ENCODE measurements at places on chromosomes 11 and 22.

DNA sequence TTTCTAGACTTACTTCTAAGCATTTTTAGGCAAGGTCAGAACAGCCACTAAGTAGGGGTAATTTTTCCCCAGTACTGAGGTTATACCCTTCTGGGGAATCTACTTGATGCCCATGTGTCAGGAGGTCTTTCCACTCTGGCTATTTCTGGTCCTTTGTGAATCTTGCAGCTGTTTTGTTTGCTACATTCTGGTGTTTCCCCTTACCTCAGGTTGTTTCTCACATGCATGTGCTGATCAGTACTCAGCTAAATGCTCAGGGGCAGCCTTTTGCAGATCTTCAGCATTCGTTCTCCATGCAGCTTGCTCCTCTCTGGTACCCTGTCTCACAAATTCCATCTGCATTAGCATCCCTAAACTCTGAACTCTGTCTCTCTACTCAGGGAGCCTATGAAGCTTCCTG lies 303.6 kb downstream of the SOX6 start:
- no peak for DNase-seq

DNA sequence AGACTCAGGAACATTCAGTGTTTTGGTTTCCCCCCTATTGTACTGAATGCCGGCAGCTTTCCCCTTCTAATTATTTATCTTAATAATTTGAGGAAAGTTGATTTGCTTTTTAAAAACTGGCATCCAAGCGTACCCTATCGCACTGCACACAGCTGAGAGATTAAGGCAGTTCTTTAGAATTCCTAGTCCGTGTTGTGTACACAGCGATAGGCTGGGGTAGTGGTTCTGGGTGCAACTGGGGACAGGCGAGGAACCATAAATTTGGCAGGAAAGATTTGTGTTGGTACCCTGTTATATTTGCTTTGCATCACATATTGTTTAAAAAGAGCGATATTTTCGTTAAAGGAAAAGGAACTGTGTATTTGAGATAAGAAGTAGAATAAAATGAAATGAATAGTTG lies 39.2 kb downstream of the PTPRJ start:
- no peak for DNase-seq

GRCh38 chr22:37661160-37661924 lies 2.8 kb downstream of the PDXP start:
- no peak for DNase-seq

DNA sequence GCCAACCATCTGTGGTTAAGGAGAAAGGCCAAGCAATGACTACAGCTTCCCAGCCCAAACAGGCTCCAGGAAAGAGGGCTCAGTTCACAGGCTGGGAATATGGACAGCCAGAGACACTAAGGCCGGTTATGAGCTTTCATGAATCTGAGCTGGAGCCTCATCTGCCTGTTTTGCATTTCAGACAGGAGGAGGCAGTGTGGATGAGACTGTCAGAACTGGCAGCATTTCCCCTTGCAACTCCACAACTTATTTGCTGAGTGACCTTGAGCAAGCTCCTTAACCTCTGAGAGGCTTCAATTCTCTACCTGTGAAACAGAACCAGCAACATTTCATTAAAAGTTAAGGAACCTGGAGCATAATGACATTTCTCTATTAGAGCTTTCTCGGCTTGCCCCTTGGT lies 264.0 kb downstream of the ETS1 start:
- no peak for DNase-seq

GRCh38 chr22:35995348-35995747 lies 33.3 kb downstream of the RBFOX2 start:
- DNase-seq: no peak

DNA sequence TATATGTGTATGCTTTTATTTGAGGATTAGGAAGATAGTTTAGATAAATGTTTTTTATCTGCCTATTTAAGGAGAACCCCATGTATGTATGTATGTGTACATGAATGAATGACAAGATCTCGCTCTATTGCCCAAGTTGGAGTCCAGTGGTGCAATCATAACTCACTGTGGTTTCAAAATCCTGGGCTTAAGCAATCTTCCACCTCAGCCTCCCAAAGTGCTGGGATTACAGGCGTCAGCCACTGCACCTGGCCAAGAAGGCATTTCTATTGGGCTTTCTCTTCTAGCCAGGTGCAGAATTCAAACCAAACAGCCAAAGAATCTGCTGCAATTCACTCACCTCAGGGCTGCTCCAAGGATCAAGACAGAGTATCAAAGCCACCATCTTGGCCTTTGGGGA lies 25.5 kb upstream of the DGKZ start:
- peak; percentile 91 for DNase-seq

- DNase-seq: no peak
Observed at GRCh38 chr11:107494055-107494454, 36.4 kb upstream of the CWF19L2 start.

- DNase-seq: no peak
Observed at GRCh38 chr11:119854521-119854920, 125.5 kb upstream of the NECTIN1 start.

DNA sequence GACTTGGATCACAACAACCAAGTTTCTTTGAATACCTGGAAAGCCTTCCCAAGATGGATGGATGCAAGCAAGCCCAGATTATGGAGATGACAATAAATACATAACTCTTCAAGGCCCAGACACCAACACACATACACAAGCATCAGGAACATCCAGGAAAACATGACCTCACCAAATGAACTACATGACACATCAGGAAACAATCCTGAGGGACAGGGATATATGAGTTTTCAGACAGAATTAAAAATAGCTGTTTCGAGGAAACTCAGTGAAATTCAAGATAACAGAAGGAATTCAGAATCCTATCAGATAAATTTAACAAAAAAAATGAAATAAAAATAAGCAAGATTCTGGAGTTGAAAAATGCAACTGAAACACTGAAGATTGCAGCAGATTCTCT lies 659.4 kb downstream of the METTL15 start:
- DNase-seq: no peak

- DNase-seq: no peak
Observed at GRCh38 chr22:40423882-40424640, 53.7 kb downstream of the SGSM3 start.

DNA sequence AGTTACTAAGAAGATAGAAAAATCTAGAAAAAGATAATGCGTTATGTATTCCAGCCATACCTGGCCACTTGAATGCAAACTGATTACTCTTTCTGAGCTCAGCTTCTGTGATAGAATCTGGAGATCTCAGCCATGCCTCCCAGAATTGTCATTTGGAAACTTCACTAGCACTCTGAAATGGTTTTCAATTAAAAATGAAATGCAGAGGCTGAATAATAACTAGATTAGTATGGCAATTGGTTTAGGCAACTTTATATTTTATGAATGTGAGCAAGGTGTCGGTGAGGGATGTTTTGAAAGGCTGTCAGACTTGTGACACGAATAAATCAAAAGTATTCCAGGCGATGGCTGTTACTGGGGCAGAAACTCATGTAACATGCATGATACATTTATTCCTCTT lies 128.8 kb upstream of the SORL1-AS1 start:
- DNase-seq: no peak

- DNase-seq: no peak
Observed at GRCh38 chr22:45832180-45832579, 144.8 kb downstream of the WNT7B start.

DNA sequence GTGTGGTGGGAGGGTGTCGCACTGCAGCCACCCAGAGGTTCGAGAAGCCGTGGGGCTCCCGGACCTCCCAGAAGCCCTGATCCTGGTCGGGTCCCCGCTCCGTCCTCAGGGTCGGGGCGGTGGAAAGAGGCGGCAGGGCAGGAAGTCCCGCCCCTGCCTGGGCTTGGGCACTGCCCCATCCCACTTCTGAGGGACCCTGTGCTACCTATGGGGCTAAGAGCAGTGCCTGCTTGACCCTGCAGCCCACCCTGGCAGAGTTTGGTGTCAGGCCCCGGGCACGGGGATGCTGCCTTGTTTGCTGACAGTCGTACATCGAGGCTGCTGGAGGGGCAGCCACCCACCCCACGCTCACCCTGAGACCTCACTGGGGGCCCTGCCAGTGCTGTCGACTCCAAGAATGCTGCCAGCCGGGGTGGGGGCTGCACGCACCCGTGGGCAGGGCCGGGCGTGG lies 19.4 kb downstream of the RNH1 start:
- no peak for DNase-seq

DNA sequence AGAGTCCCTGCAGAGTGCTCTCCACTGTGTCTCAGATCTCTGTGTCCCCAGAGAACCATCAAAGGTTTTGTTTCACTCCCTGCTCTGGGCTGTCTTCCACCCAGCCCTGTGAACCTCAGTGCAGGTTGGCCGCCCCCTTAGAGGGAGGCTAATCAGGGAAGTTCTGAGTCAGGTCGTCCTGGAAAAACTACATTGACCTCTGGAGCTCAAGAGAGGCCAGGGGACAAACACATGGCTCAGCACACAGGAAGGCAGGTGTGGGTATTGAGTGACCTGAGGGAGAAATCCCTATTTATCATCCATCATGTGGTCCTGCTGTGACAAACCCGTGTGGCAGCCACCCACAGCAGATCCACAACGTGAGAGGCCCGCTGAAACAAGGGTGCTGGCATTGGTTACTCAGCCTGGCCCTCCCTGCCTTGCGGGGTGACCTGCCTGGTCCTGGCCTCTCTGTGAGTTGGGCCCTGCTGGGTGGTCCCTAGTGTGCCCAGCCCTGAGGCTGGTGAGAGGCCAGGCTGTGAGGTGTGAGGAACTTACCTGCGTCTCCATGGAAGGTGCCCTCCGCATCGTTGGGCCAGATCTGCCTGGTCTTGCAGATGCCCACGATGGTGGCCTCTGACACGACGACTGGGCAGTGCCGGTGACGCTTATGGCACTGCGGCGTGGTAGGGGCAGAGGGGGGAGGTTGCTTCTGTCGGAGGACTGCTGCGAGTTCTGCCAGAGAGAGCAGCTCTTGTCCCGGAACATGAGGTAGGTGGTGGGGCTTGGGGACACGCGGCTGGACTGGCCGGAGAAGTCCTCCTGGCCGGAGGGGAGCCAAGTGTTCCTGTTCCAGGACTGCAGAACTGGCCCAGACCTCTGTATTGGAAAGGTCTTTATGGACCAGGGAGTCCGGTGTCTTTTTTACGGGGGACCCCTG lies 669 bp upstream of the BCR start:
- no peak for DNase-seq

DNA sequence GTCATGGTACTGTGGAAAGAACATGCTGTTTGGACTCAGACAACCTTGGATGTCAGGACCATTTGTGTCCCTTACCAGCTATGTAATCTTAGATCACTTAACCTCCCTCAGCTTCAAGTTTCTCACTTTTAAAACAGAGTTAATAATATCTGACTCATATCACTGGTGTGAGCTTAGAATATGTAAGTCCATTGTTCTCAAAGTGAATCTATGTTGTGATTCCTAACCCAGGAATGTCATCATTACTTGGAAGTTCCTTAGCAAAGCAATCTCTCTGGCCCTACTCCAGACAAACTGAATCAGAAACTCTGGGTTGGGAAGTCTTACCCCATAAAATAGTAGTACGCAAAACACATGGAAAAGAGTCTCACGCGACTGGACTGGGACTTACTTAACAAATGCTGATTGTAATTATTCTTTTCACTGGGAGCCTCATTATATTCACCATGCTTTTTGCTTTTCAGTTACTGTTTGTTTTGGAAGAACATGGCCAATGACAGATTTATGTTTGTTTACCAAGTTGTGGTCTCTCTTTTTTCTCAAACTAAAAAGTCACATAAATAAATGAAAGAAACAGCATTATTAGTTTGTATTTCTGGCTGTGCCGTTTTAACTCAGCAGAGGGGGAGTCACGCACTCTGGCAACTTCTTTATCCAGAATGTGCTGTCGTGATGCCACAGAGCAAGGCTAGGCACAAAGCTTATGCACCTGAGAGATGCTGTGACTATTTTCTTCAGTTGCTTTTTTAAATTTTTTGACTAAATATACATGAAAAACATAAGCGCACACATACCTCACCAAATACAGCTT lies 217.7 kb upstream of the CTSC start:
- DNase-seq: no peak

GRCh38 chr11:114354076-114354475 lies 46.2 kb downstream of the C11orf71 start:
- no peak for DNase-seq

DNA sequence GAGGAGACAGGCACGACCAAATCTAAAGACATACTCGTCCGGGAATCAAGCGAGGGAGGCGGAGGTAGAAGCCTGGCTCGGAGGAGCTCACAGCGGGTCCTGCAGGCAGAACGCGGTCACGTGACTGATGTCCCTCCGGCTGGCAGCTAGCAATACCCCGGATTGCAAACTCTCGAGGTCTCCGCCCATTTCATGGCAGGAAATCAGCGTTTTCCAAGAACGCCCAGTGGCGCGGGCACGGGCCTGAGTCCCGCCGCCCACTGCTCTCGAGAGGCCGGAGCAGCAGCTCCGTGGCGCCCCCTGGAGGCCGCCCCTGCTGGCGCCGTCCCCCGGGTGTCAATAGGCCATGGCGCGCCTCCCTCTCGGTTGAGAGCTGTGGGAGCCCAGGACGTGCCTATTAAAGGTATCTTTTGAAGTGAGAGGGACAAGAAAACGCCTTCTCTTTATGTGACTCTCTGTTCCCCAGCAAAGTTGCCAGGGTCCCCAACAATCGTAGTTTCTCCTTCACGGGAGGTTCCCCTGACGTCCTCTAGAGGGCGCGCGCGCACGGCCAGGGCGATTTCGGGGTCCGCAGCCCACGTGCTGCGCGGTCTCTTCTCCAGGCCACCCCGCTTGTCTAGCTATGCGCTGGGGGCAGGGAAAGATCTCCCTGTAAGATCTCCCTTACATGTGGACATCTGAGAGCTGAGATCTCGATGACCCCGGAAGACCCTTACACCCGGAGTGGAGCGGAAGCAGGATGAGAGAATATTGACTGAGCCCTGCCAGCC lies 37.3 kb upstream of the RBFOX2 start:
- peak; percentile 38 for DNase-seq

- no peak for DNase-seq
Observed at GRCh38 chr11:73229321-73229895, 11.3 kb downstream of the P2RY2 start.

DNA sequence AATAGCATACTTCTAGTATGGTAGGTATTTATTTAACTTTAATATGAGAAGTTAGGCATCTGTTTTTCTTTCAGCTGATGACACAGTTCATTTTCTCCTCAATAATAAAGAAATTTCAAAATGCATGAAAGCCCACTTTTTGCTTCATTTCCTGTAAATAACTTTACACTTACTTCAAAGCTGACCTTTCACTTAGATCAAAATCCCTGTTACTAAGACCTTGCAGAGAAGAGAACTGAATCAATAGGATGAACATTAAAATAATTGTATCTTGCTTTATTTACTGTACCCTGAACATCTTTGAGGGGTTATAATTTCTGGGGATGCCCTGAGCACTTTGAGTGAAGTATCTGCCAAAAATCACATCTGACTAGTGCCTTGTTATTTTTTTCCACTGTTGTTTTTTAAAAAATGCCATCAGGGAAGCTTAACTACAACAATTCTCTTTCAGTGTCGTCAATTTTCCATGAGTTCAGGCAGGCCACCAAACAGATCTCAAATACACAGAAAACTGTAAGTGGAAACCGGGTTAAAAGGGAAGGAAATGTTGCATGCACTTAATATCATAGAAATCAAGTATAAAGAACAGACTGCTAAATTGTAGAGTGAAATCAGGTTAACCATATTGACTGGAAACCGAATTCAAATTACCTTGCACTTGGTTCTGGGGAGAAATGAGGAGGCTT lies 206.2 kb downstream of the MAML2 start:
- peak; percentile 14 for DNase-seq

- DNase-seq: no peak
Observed at GRCh38 chr11:33377412-33378370, 120.5 kb downstream of the HIPK3 start.

- DNase-seq: peak; percentile 99
Observed at GRCh38 chr11:86068951-86069407, at the start of gene PICALM. PICALM (minus strand) TSS chr11:86069084; CDS start chr11:86068780, 304 bp downstream.

- DNase-seq: peak; percentile 44
Observed at GRCh38 chr11:114262681-114263512, 33.3 kb upstream of the NNMT start.

Data from CD14-positive monocyte (primary cell).